Esophagus muscularis mucosa (tissue), 4 donors: ENCODE measurements at places on chromosomes 1 and 21.
A peak's percentile ranks its signal among the peaks of the same experiment; 100 is the strongest.

- no peak for DNase-seq
Observed at GRCh38 chr1:246035060-246035541, 472.0 kb downstream of the SMYD3 start.

DNA sequence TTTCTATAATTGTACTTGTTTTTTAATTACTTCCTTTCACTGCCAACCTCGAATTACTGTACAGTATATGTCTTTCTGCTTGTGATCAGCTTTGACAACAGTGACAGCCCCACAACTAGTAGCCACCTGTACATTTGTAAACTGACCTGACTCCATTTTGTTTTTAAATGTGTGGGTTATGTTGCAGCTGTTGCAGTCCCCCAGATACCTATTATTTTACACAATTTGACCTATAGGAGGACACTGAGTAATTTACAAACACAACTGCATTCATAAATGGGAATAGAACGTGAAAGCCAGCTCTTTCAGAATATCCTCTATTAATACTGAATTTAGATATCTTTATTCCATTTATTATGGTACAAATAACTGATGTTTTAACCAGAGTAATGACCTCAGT is 2.5 kb upstream of the VAMP3 start:
- no peak for DNase-seq

DNA sequence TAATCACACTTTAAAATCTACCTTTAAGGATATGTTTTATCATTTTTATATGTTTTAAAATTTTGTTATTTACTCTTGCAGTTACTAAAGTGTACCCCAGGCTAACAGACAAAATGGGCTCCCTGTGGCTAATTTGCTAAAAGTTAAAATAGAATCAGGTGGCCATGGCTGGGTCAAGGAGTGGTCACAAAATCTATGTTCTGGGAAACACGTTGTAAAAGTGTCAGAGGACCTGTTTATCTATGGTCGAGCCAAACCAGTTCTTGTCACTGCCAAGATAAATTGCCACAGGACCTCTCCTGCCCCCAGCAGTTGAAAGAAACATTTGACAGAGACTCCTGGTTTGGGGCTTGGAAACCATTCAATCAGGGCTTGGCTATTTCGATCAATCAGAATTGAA is 21.2 kb upstream of the TTLL7 start:
- DNase-seq = no peak

GRCh38 chr21:45454926-45455673 is 50.1 kb downstream of the COL18A1 start:
- DNase-seq = no peak

DNA sequence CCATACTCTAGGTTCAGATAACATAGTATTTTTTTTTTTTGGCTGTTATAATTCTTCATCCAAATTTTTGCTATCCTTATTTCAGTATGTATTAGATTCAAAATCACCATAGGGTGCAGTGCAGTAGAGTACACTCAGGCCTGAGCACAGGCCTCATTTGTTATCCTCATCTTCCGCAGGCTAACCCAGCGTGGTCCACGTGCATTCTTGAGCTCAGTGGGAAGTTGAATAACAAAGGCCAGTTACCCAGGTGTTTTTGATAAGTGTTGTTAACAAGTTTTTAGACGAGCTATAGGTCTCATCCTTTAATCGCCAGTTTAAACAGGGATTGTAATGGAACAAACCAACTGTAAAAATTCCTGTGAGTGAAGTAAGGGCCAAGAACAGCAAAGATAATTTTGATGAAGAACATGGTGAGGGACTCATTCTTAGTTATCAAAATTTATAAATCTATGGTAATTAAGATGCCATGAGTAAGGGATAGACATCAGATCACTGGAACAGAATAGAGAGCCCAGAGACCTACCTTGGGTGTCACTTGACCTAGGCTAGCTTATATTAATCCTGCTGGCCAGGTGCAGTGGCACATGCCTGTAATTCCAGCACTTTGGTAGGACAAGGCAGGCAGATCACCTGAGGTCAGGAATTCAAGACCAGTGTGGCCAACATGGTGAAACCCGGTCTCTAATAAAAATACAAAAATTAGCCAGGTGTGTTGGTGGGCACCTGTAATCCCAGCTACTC is 22.0 kb downstream of the FLVCR1 start:
- DNase-seq = no peak

DNA sequence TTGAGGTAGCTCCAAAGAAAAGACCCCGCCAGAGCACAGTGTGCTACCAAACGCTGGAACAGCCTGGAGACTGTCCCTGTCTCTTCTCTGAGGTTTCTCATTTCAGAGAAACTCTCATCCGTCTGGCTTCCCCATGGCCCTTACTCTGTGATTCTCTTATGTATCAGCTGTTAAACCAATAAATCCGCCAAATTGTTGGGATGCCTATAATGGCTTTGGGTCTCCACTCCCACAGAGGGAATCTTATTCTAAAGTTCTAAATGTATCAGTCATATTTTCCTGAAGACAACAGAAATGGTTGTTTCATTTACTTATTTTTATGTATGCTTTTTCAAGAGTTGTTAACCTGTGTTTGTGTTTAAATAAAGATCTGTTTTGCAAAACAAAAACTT is 4.0 kb downstream of the ERG start:
- DNase-seq = peak; percentile 24

DNA sequence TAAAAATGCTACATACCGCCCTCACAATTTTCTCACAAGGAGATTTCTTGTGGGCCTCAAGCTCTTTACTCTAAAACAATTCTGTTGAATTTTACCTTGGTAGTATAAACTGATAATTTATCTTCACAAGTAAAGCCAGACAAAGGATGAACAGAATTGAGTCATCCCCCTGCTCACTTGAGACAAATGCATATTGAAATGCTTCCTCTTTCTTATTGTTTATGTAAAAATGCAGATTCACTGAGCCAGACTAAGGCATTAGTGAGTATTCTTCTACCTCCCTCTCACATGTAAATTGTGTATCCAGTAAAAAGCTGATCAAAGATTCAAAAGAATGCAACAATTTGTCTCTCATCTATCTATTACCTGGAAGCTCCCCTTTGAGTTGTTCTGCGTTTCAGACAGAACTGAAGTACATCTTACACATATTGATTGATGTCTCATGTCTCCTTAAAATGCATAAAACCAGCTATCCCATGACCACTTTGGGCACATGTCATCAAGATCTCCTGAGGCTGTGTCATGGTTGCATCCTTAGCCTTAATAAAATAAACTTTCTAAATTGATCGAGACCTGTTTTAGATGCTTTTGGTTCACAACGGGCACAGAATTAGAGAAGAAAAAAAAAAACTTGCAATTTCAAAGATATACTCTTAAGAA is 743.1 kb upstream of the B3GALT2 start:
- no peak for DNase-seq
